ENCODE measurements at places on chromosomes 5 and 9. TPM values are rescaled to one million over a fixed set of nuclear protein-coding genes. Genes with fewer than 3 reads are reported as not detected.
A peak's percentile ranks its signal among the peaks of the same experiment; 100 is the strongest.

Gene C9orf43
- total RNA-seq, result 1.1 TPM

Gene TLE4
- 12.3 TPM for total RNA-seq

Gene PCDHGB6
- 1.4 TPM for total RNA-seq

Gene UBLCP1
- total RNA-seq, result 74.4 TPM

Gene OR1J2
- not detected for total RNA-seq

Gene ZNF366
- not detected for total RNA-seq

Gene PCDHB13
- 4.7 TPM for total RNA-seq

Gene ANKRD31
- 0.56 TPM for total RNA-seq

Gene ST8SIA4
- total RNA-seq, result 0.54 TPM

Gene ANKRD34B
- total RNA-seq, result not detected

- no peaks in the 10 kb centered on the region for H3K27me3 ChIP-seq
- H3K4me1 ChIP-seq, result peaks cover 13% of the 10 kb centered on the region
- H3K36me3 ChIP-seq, result no peaks in the 10 kb centered on the region
- no peak overlapping the region for H3K4me3 ChIP-seq
- DNase-seq, result no peak
These were observed 76.6 kb upstream of the ABCA1 start for GRCh38 chr9:105004466-105005090.

- DNase-seq, result no peak
- H3K27ac ChIP-seq, result no peak overlapping the region
- H3K4me1 ChIP-seq, result no peaks in the 10 kb centered on the region
- peaks cover 6% of the 10 kb centered on the region for H3K27me3 ChIP-seq
These were observed 238.3 kb upstream of the EDIL3 start for GRCh38 chr5:84623019-84623418.

DNA sequence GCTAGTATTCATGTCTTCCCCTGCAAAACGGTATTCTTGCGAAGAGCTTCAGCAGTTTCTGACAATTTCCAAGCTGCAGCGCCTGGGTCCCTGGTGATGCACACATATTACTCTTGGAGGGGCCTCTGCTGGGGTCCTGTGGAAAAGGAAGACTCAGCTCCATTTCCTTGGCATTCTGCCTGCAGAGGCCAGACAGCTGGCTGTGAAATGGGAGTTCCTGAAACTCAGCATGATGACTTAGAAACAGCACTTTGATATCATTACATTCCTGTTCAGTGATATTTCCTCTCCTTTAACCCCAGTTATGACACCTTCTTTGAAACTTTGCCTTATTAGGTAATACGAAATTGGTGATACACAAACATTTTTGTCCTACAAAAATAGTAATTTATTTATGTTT is 98.5 kb downstream of the APBA1 start:
- no peaks in the 10 kb centered on the region for H3K36me3 ChIP-seq
- H3K27me3 ChIP-seq, result no peaks in the 10 kb centered on the region
- H3K4me3 ChIP-seq, result no peak overlapping the region
- DNase-seq, result no peak

DNA sequence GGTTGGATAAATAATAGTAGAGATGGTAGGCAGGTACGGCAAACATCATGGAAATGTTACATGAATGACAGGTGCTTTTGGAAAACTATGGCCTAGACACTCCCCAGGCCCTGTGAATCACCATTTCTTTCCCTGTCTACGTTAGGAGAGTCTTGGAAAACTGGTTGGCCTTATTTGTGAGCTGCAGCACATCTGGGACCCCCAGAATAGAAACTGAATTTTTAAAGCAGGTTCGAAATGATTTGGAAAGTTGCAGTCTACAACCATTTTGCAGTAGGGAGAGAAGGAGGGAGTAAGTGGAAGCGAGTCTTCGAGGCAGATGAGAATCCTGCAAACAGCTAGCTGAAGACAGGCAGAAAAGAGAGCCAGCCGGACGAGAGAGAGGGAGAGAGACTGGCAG is 13.0 kb downstream of the C1QTNF2 start:
- H3K4me1 ChIP-seq, result peaks cover 7% of the 10 kb centered on the region
- no peaks in the 10 kb centered on the region for H3K27me3 ChIP-seq
- no peak overlapping the region for H3K4me3 ChIP-seq
- no peaks in the 10 kb centered on the region for H3K36me3 ChIP-seq

DNA sequence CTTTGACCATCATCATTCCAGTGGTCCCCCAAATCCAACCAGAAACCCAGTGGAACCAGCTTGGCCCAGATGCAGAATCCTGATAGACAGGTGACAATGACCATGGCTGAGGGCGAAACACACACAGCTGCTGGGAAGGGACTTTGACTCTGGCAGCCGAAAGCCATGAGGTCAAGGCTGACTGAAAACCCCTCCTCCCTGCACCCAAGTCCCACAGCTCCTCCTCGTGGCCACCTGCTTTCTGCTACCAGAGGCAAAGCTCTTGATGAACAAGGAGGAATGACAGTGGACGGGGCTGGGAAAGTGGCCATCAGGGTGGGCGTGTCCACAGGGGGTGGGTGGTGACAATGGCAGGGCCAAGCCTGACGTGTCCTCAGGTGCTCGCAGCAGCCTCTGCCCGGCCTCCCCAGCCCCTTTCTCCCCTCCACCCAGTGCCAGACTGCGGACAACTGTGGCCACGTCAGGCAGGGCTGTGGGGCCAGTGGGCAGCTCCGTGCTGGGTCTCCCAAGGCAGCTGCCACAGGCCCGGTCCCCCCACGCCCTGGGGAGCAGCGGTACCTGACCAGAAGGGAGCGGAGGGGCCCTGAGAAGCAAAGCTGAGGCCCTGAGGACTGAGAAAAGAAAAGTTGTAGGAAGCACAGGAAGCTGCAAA is 30.8 kb upstream of the SARDH start:
- DNase-seq, result no peak
- H3K27ac ChIP-seq, result no peak overlapping the region
- H3K4me3 ChIP-seq, result no peak overlapping the region

GRCh38 chr9:120693700-120694008 is 20.6 kb downstream of the MEGF9 start:
- DNase-seq, result no peak
- no peak overlapping the region for H3K27ac ChIP-seq
- H3K36me3 ChIP-seq, result peaks cover 4% of the 10 kb centered on the region
- H3K4me3 ChIP-seq, result no peak overlapping the region
- H3K4me1 ChIP-seq, result peaks cover 20% of the 10 kb centered on the region
- H3K27me3 ChIP-seq, result no peaks in the 10 kb centered on the region

DNA sequence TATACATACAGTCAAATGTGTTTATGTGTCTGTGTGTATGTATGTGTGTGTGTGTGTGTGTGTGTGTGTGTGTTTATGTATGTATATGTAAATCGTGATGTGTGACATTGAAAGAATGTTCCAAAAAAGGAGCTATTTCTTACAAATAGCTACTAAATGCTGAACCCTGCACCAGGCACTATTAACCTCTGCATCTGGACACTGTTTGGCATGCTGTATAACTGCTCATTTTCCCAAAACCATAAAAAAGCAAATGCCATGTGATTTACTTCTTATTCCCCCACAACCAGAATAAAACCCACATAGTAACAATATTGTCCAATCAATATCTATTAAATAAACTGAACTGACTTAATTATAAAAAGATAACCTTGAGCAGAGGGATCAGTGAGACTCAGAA is 91.1 kb downstream of the NR6A1 start:
- no peak for DNase-seq
- no peak overlapping the region for H3K4me3 ChIP-seq
- H3K27ac ChIP-seq, result no peak overlapping the region
- no peaks in the 10 kb centered on the region for H3K27me3 ChIP-seq
- peaks cover 5% of the 10 kb centered on the region for H3K36me3 ChIP-seq

GRCh38 chr5:155729684-155730059 is 597.3 kb upstream of the SGCD start:
- peaks cover 75% of the 10 kb centered on the region for H3K27me3 ChIP-seq
- peaks cover 6% of the 10 kb centered on the region for H3K4me1 ChIP-seq
- no peaks in the 10 kb centered on the region for H3K36me3 ChIP-seq
- no peak overlapping the region for H3K27ac ChIP-seq
- no peak for DNase-seq
- H3K4me3 ChIP-seq, result no peak overlapping the region

GRCh38 chr9:126517833-126518356 is 95.8 kb upstream of the LMX1B start:
- H3K27ac ChIP-seq, result no peak overlapping the region
- H3K4me1 ChIP-seq, result peaks cover 19% of the 10 kb centered on the region
- no peaks in the 10 kb centered on the region for H3K36me3 ChIP-seq

DNA sequence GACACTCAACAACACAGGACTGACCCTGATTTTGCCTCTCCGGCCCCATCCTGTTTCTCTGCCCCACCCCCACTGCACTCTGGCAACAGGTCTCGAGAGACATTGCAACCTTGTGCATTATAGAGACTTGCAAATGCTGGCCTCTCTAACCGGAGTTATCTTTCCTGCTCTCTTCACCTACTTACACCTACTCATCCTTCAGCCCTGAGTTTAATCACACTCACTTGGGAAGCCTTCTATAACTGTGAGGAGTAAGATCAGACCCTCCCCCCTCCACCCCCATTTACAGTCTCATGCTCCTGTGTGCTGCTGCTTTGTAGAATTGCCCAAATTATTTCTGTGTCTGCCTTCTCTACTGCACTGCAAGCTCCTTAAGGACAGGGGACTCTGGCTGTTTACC is 42.8 kb downstream of the WWC1 start:
- H3K27me3 ChIP-seq, result no peaks in the 10 kb centered on the region
- H3K36me3 ChIP-seq, result peaks cover 4% of the 10 kb centered on the region
- no peaks in the 10 kb centered on the region for H3K4me1 ChIP-seq
- no peak for DNase-seq
- no peak overlapping the region for H3K27ac ChIP-seq
- no peak overlapping the region for H3K4me3 ChIP-seq

DNA sequence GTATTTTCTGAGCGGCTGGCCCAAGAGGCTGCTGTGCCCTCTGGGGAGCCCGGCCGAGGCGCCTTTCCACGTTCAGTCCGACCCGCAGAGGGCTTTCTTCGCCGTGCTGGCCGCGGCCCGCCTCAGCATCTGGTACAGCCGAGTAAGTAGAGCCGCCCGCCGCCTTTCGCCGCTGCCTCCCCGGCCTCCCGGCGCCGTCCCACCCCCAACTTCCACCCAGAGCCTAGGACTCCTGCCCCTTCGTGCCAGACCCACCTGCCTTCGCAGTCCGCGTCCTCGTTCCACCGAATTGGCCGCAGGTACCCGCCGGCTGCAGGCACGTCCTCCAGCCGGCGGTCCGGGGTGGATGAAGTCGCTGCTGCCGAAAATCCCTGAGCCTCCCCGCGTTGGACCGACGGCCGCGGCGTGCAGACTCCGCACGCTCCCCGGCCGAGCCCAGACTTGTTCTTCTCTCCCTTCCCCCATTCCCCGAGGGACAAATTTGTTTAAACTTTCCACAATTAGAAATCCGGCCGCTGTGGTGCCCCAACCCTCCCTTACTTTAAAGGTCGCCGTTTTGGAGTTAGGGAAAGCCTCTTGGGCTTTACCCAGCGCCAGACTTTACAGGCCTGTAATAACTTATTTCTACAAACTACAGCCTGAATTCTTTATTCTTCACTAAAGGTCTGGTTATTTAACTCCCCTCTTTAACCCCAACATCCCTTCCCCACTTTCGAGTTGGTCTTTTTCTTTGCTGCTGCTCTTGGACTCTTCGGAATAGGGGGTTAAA is 589 bp downstream of the RIC1 start:
- DNase-seq, result peak; percentile 63
- peak overlapping the region; percentile 88 for H3K4me3 ChIP-seq
- peak overlapping the region; percentile 88 for H3K27ac ChIP-seq
- peaks cover 24% of the 10 kb centered on the region for H3K4me1 ChIP-seq

GRCh38 chr9:134888603-134889190 is 8.1 kb downstream of the FCN2 start:
- peaks cover 37% of the 10 kb centered on the region for H3K27me3 ChIP-seq
- peaks cover 5% of the 10 kb centered on the region for H3K4me1 ChIP-seq
- H3K27ac ChIP-seq, result no peak overlapping the region
- DNase-seq, result no peak
- no peaks in the 10 kb centered on the region for H3K36me3 ChIP-seq

- no peak overlapping the region for H3K27ac ChIP-seq
- H3K36me3 ChIP-seq, result no peaks in the 10 kb centered on the region
- no peaks in the 10 kb centered on the region for H3K27me3 ChIP-seq
- no peak for DNase-seq
These were observed 21.7 kb upstream of the TENT2 start for GRCh38 chr5:79590396-79590999.

DNA sequence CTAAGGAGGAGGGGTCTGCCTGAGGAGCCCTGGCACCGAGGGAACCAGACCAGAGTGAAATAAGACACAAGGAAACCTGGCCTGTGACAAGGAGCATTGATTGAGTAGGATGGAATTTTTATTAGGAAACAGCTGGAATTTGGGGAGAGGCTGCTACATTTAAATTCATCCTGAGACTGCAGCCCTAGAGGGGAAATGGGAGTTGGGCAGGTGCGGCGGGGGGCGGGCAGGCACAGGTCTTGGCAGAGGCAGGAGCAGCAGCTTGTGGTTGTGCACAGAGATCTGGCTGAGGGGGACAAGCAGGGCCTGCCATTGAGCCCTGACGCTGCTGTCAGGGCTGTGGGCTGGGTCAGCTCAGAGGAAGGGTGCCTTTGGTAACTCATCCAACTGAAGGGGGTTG is 71.6 kb downstream of the PCDH1 start:
- peaks cover 73% of the 10 kb centered on the region for H3K27me3 ChIP-seq
- H3K27ac ChIP-seq, result no peak overlapping the region
- DNase-seq, result no peak
- no peaks in the 10 kb centered on the region for H3K36me3 ChIP-seq
- H3K4me1 ChIP-seq, result no peaks in the 10 kb centered on the region

DNA sequence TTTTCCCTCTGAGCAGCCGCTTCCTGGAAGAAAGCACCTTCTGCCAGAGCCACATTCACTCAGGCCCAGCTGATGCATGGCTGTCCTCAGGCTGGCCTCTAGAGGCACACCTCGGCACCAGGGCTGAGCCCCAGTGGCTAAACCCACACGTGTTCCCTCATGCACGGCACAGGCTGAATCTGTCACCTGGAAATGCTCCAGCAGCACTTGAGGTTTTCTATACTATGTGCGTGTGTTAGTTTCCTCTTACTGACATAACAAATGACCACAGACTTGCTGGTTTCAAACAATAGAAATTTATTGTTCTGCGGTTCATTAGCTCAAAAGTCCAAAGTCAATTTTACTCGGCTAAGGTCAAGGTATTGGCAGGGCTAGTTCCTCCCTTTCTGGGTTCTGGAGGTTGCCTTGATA is 141.4 kb downstream of the LRRC70 start:
- H3K27ac ChIP-seq, result no peak overlapping the region
- DNase-seq, result peak; percentile 34
- H3K36me3 ChIP-seq, result no peaks in the 10 kb centered on the region
- H3K4me3 ChIP-seq, result no peak overlapping the region
- peaks cover 13% of the 10 kb centered on the region for H3K27me3 ChIP-seq

- no peaks in the 10 kb centered on the region for H3K36me3 ChIP-seq
- peaks cover 20% of the 10 kb centered on the region for H3K4me1 ChIP-seq
- no peaks in the 10 kb centered on the region for H3K27me3 ChIP-seq
- H3K27ac ChIP-seq, result no peak overlapping the region
- no peak overlapping the region for H3K4me3 ChIP-seq
- no peak for DNase-seq
These were observed 36.6 kb upstream of the GABRP start for GRCh38 chr5:170746961-170747340.

- peaks cover 34% of the 10 kb centered on the region for H3K4me1 ChIP-seq
- no peak overlapping the region for H3K4me3 ChIP-seq
- no peaks in the 10 kb centered on the region for H3K27me3 ChIP-seq
- no peak overlapping the region for H3K27ac ChIP-seq
These were observed 7.4 kb downstream of the DMXL1 start for GRCh38 chr5:119078071-119078846.

- H3K4me1 ChIP-seq, result peaks cover 50% of the 10 kb centered on the region
- peak overlapping the region; percentile 79 for H3K4me3 ChIP-seq
- H3K27ac ChIP-seq, result peak overlapping the region; percentile 43
- peak; percentile 49 for DNase-seq
These were observed 1.3 kb upstream of the SLC22A5 start for GRCh38 chr5:132368186-132368585.
